T-helper 17 cell (primary cell): ENCODE measurements at places on chromosomes 11 and 22.

DNA sequence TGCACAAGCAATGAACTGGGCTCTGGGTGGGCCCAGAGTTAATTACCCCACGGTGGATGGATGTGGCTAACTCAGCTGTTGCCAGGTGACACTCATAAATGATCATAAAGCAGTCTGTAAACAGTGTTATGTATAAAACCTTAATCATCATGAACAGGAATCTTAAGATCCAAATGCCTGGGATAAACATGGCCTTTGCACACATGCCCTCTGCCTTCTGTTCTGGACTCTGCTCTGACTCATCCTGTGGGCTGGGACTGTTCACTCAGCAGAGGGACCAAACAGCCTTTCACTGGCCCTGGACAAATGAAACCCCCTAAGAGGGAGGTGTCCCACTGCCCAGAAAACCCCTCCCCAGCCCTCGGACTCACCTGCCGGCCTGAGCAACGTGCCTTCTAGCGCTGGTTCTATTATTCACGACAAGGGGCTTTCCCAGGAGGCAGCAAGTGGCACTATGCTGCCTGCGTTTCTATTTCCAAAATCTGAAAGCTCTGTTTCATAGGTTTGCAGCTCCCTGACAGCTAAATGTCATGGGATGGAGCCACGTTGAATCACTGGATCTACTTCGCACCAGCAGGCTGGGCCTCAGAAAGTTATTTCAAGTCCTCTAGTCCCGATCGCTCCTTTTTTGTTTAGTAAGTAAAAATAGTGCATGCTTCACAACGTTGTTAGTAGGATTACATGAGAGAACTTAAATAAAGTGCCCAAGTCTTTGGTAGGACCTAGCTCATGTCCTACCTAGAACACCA, 53.0 kb downstream of the LARGE1 start:
- no peak overlapping the region for H3K27ac ChIP-seq
- no peaks in the 10 kb centered on the region for H3K27me3 ChIP-seq
- no peaks in the 10 kb centered on the region for H3K36me3 ChIP-seq

DNA sequence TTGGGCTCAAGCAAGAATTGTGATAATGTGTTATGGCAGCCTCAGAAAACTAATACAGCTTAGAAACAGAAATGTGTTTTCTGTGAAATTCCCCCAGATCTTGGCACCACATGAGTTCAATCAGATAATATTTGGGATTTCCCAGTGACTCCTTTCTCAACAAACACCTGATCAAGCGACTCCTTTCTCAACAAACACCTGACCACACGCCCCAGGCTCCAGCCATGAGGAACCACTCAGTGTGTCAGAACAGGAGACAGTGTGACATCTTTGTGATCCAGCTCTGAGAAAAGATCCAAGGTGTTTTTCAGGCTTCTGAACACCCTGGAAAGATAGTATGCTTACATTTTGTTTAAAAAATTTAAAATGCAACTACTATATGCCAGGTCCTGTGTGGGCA, 1.9 kb upstream of the UVRAG start:
- H3K27ac ChIP-seq: no peak overlapping the region
- H3K36me3 ChIP-seq: peaks cover 3% of the 10 kb centered on the region
- DNase-seq: no peak

GRCh38 chr11:76599041-76600013, 71.2 kb downstream of the LRRC32 start:
- H3K4me3 ChIP-seq: no peak overlapping the region
- H3K27me3 ChIP-seq: no peaks in the 10 kb centered on the region
- H3K4me1 ChIP-seq: peaks cover 7% of the 10 kb centered on the region
- H3K27ac ChIP-seq: no peak overlapping the region

GRCh38 chr11:2772544-2773031, 72.8 kb upstream of the KCNQ1OT1 start:
- DNase-seq: peak; percentile 2
- no peaks in the 10 kb centered on the region for H3K27me3 ChIP-seq

DNA sequence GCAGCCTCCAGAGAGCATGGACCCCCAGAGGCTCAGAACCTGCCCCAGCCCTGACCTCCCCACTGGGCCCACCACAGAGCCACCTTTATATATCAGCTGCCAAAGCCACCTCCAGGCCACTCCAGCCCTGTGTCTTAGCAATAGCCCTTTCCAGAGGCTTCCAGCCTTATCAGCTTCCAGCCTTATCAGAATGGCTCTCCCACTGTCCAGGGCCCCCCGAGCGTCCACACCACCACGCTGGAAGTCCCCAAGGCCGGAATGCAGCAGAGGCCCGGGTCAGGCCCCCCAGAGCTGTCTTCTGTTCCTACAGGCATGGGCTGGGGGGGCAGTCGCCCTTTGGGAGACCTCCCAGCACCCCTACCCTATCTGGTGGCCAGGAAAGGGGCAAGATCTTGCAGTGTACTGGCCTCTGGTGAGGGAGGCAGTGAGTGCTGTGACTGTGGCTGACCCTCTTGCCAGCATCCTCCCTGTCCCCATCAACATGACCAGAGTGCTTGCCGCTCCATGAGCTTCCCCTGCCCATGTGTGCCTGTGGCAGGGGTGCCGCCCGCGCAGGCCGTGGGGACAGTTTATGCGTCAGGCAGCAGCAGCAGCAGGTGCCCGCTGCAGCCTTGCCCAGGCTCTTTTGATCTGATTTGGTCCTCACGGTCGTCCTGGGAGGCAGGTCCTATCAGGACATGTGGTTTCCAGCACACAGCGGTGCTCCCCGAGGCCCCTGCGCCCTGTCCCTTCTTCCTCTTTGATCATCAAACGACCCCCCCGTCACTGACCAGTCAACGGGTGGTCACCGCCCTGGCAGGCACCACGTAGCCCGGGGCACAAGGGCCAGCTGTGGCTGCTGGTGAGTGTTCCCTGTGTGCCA, 15.9 kb downstream of the OSBPL5 start:
- peaks cover 9% of the 10 kb centered on the region for H3K4me1 ChIP-seq
- DNase-seq: no peak
- no peaks in the 10 kb centered on the region for H3K36me3 ChIP-seq
- no peak overlapping the region for H3K4me3 ChIP-seq
- H3K27ac ChIP-seq: no peak overlapping the region

DNA sequence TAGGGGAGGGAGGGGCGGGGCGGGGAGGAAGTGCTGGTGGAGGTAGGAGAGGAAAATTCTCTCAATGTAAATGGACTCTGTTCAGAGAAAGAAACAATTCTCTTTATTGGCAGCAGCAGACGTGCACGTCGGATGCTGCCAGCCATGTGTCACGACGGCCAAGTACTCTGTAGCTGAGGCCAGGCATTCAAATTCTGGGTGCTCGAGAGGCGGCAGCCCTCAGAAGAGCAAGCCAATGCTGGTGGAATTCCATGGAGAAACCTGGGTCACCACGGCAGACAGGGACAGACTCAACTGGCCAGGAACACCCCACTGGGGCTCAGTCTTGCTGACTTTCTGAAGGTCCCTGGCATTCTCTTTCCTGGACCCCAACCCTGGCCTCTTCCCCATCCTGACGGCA, 90.8 kb downstream of the ABTB2 start:
- no peak for DNase-seq
- no peak overlapping the region for H3K27ac ChIP-seq
- H3K36me3 ChIP-seq: no peaks in the 10 kb centered on the region
- peaks cover 26% of the 10 kb centered on the region for H3K27me3 ChIP-seq
- H3K4me1 ChIP-seq: peaks cover 4% of the 10 kb centered on the region

GRCh38 chr22:26238596-26238995, 69.3 kb downstream of the SEZ6L start:
- H3K36me3 ChIP-seq: no peaks in the 10 kb centered on the region
- peaks cover 41% of the 10 kb centered on the region for H3K27me3 ChIP-seq
- peaks cover 2% of the 10 kb centered on the region for H3K4me1 ChIP-seq
- DNase-seq: no peak

DNA sequence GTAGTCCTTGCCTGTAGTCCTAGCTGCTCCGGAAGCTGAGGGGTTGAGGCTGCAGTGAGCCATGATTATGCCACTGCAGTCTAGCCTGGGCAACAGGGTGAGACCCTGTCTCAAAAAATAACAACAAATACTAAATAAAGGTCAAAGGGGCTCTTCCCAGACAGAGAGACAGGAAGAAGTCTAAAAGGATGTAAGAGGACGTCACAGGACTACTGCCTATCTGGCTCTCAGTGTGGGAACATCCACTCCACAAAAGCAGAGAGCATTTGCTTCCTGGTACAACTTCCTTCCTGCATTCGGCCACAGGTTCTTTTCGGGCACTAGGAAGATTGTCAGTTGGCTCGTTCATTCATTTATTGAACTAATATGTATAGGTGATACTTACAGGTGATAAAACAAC, 110.6 kb downstream of the SGSM3 start:
- no peak overlapping the region for H3K4me3 ChIP-seq
- H3K36me3 ChIP-seq: no peaks in the 10 kb centered on the region
- H3K4me1 ChIP-seq: peaks cover 29% of the 10 kb centered on the region

DNA sequence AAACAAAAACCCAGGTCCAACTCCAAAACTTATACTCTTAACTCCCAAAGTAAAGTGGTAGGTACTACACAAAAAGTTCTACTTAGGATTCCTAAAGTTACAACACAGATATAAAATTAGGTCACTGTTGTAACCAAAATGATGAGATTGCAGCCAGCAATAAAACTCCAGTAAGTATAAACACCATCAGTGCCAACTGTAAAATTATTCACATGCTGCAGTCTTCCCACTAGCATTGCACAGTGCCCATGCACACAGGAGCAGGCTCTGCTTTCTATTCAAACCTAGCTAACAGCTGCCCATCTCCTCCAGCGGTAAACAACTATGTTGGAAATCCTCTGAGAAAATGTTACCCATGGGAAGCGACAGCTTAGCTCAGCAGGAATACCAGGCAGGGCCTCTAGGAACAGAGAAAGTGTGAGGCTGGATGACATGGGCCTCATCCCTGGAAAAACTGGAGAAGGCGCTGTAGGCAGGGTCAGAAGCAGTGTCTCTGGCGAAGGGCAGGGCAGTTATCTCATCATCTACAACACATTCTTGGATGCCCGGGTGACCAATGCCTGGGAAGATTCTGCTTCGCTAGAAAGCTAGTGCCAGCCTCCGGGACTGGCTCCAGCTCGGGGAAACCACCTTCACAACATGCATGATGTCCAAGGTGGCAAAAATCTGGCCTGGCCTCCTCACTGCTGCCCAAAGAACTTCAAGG, 9.1 kb downstream of the CPT1A start:
- H3K27me3 ChIP-seq: no peaks in the 10 kb centered on the region
- no peak overlapping the region for H3K4me3 ChIP-seq
- H3K36me3 ChIP-seq: peaks cover 3% of the 10 kb centered on the region
- H3K4me1 ChIP-seq: peaks cover 29% of the 10 kb centered on the region
- H3K27ac ChIP-seq: no peak overlapping the region
- DNase-seq: no peak

DNA sequence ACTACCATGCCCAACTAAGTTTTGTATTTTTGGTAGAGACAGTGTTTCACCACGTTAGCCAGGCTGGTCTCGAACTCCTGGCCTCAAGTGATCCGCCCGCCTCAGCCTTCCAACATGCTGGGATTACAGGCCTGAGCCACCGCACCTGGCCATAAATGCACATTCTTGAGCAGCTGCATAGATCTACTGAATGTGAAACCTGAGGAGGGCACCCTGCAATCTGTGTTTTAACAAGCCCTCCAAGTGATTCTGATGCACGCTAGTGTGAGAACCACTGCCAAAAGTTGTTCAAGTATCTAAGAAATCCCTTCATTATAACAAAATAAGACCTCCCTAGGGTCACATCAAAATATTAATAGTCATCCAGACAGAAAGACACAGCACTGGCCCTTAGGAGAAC, 89.3 kb downstream of the RDX start:
- no peaks in the 10 kb centered on the region for H3K36me3 ChIP-seq
- peaks cover 5% of the 10 kb centered on the region for H3K4me1 ChIP-seq
- no peak for DNase-seq
- H3K4me3 ChIP-seq: no peak overlapping the region

DNA sequence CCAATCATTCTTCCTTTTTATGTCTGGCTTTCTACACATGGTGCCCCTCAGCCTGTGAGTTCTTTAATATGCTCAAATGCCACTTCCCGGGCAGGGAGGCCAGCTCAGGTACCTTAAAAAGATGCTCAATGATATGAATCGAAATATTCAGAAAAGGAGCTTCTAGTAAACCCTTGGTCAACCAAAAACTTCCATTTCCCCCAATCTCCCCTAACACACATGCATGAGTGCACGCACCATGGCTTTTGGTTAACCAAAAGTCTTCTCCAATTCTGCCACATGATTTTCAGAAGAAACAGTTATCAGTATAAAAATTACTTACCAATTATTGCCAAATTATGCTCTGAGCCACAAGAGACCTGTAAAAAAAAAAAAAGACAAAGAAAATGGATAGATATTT, 135.0 kb downstream of the SERGEF start:
- peaks cover 8% of the 10 kb centered on the region for H3K4me1 ChIP-seq
- H3K27ac ChIP-seq: no peak overlapping the region
- no peak for DNase-seq
- H3K27me3 ChIP-seq: no peaks in the 10 kb centered on the region
- H3K4me3 ChIP-seq: no peak overlapping the region
- peaks cover 14% of the 10 kb centered on the region for H3K36me3 ChIP-seq

- no peak overlapping the region for H3K4me3 ChIP-seq
- no peaks in the 10 kb centered on the region for H3K4me1 ChIP-seq
- peaks cover 5% of the 10 kb centered on the region for H3K27me3 ChIP-seq
- DNase-seq: no peak
- H3K27ac ChIP-seq: no peak overlapping the region
These were observed 77.4 kb downstream of the CWC15 start for GRCh38 chr11:94895971-94896370.
